Jurkat, Clone E6-1 (cell line): ENCODE measurements at places on chromosomes 6 and 20.

DNA sequence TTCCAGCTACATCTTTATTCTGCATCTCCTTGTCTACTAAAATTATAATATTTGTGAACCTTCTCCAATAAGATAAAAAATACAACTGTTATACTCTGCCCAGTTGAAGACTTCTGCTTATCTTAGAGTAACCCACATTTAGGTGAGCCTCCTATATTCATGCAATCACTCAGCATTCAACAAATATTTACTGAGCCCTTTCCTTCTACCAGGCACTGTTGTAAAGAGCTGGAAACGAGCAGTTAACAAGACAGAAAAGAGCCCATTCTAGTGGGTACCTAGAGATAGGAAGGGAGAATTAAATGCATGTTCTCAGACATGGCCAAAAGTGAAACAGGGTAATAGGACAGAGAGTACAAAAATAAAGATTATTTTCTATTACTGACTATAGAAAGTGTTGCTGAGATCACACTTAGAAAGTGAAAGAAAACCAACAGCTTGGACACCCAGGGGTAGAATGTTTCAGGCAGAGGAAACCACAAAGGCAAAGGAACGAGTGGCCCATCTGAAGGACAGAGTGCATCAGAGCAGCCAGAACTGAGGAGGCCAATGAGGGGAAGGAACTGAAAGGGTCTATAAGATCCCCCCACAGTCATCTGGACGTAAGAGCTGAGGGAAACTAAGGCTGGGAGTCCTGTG lies 50.8 kb upstream of the SMLR1 start:
- no peak for DNase-seq

DNA sequence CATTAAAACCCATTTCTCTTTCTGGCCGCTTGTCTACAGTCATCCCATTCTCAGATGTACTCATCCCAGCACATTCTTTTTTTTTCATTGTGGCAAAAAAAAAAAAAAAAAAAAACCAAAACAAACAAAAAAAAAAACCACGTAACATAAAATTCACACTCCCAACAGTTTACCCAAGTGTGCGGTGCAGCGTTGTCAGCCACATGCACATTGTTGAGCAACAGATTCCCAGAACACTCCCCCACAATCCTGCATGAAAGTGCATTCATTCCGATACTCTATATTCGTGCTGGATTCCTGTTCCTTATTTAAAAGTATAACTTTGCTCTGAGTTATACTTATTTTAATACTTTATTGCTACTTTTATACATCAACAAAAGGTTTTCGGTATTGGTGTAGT lies 96.0 kb downstream of the SASH1 start:
- no peak for DNase-seq

DNA sequence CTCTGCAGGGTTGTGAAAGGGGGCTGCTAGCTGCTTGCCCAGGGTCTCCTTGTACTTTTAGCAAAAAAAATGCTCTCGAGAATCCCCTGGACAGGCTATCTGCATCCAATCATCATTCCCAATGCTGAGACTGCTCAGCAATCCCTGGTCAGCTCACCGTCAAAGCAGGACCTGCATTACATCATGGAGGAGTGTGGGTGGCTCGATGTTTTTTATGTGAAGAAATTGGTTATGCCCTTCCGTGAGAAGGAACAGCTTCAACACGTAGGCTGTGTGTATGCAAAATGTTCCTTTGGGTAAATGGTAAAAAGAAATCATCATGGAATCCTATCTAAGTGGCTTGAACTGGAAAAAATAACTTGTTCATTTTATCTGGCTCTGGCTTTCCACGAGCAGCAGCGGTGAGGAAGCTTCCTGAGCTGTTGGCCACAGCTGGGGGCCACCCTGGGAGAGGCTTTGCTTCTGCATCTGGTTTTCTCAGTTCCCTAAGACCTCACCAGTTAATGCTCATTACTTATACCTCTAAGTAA lies 111.4 kb downstream of the FYN start:
- no peak for DNase-seq

DNA sequence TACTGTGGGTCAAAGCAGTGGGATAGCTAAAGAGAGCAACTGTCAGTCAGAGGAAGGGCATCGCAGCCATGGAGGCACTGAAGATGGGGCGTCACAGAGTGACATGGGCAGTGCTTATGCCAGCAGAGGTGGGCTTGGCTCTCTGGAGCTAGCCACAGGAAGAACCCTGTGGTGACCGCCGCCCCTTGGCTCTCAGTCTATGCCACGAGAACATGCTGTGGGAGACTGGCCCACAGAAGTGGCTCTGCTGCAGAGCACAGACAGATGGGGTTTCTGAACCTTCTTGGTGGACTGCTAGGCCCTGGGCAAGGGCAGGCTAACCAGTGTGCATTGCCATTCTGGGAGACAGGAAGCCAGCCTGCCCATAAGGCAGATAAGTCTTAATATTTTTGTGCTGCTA lies 290.0 kb upstream of the SUPT3H start:
- DNase-seq: no peak

GRCh38 chr6:167760979-167761793 lies 65.5 kb upstream of the AFDN start:
- DNase-seq: no peak

GRCh38 chr6:135853227-135853626 lies 1.7 kb downstream of the PDE7B start:
- no peak for DNase-seq

DNA sequence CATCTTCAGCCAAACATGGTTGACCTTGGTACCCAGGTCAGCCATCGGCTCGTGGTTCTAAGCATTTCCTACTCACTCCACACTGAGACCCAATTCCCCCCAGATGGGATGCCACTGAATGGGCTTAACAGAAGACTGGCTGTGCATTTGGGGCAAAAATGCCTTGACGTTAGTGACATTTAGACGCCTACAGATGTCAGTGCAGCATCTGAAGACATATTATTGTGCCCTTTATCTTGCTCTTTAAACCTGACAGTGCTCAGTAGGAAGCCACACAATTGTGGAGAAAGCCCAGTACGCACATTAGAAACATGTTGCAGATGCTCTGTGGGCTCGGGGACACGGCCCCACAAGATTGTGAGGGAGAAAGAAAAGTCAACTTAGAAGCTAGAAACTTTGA lies 414.7 kb downstream of the PTPRT start:
- no peak for DNase-seq

DNA sequence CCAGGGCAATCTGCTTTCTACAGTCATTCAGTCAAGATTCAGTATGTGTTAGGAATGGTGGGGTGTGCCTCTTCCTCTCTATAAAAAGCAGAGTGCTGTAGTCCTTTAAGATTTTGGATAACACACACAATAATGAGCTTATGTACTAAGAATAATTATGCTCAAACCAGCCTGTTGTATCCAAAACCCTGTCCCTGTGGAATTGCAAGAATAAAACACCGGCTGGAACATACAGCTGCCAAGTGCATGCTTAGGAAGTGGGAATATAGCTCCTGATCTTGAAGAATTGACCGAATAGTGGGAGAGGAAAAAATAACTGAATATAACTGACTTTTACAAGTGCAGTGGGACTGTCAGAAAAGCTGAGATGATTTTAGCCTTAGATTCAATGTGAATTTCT lies 979 bp upstream of the MOCS1 start:
- no peak for DNase-seq

- no peak for DNase-seq
Observed at GRCh38 chr20:1997483-1998192, 3.8 kb upstream of the PDYN start.

DNA sequence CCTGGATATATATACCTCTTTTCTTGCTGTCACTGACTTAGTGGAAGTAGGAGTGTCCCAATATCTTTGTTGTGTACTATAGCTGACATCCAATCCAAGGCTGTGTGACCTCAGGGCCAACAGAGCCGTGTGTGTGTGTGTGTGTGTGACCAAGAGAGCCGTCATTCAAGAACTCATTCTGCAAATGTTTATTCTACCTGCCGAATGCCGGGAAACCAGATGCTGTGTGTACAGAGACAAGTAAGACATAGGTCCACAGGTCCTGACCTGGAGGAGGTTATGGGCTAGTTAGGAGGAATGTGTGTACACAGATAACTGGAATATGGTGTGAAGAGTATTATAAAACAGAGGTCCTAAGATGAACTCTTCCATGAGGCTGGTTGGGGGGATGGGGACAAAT lies 190.0 kb downstream of the DHX35 start:
- no peak for DNase-seq

DNA sequence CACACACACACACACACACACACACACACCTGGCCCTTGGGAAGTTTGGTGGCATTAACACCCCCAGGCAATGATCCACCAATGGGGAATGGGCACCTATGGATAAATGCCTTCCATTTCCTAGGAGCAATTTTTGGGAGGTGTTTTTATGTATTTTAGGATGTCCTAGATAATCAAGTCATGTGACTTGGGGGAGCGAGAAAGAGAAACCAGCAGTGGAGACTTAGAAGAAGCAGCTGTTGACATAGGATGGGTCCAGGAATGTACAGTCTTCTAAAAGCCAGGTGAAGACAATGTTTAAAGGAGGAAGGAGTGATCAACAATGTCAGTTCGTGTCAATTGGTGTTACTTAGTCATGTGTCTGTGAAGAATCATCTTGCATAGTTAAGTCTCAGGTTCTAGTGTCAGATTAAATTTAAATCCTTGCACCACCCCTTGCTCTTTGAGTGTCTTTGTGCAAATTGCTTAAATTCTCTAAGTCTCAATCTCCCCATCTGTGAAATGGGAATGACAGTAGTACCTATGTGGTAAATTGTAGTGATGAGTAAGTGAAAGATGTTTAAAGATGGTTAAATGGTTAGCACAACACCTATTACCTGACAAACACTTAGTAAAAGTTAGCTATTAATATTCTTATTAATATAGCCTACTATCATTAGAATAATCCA lies 4.4 kb upstream of the SLC35B3 start:
- DNase-seq: no peak

DNA sequence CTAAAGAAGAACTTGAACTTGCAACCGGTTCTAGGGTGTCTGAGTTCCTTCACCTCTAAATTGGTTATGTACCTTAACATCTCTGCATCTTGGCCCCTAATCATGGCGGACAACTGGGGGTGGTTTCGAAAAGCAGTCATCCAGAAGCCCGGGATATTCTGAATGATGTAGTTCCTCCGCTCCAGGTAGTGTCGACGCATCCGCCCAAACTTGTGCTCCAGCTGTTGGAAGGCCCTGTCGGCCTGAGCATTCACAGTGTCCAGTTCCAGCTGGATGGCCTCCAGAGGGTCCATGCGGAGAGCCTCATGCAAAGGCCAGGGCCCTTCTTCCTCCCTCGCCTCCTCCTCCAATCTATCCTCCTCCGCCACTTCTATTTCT lies 887 bp downstream of the TSPYL1 start:
- DNase-seq: no peak

DNA sequence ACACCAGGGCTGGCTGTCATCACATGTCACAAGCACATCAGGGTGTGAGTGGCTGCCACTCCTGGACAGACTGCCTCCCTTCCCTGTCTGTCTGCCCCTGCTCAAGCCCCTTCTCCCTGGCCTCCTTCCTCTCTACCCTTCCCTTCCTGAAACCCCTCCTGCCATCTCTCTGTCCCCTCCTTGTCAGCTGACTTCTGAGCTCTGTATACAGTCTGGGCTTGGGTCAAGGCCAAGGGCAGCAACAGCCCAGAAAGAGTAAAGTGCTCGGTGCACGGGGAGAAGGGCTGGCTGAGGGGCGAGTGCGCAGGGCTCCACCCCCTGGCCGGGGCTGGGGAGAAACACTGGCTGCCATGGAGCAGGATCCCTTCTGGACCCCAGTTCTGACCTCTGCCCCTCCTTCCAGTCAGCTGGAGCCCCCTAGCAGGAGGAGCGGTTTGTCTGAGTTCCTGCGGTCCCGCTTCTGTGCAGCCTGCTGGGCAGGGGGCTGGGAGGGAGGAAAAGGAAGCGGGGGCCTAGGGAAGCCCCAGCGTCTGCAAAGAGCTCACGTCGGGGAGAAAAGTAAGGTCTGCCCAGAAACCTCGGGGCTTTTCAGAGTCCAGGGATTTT lies 2.0 kb downstream of the LKAAEAR1 start:
- DNase-seq: no peak

DNA sequence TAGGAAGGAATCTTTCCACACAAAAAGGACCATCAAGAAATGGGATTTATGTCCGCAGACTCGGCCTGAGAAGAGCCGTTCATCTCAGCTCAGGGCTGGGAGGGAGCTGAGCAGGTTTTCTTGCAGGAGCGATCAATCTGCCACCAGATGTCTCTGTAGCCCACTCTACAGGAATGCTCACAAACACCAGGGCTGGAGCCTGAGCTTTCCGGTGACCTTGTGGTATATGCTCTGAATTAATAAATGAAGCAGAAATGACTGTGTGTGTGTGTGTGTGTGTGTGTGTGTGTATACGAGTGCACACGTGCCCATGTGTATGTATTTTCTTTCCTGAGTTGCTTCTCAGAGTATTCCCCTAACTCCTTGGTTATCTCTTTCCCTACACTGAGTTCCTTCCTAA lies 12.0 kb downstream of the CD83 start:
- peak; percentile 85 for DNase-seq

GRCh38 chr6:107818272-107818671 lies 5.8 kb downstream of the SCML4 start:
- DNase-seq: no peak

DNA sequence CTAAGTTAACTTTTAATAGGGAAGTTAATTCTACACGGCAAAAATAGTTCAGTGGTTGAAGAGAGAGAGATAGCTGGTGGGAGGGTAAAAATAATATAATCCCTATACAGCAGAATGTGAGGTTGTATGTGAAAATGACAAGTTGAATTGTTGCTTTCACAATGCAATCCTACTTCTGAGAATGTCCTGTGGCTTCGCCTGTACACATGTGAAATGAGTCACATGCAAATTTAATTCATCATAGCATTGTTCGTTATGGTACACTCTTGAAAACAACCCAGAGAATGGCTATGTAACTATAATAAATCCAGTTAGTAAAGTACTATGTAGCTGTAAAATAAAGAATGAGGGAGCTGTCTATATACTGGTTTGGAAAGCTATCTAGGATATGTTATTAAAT lies 46.0 kb upstream of the HINT3 start:
- DNase-seq: no peak

- peak; percentile 86 for DNase-seq
Observed at GRCh38 chr6:36962874-36963273, 8.3 kb downstream of the PI16 start.

- peak; percentile 48 for DNase-seq
Observed at GRCh38 chr6:13431861-13432465, 55.4 kb downstream of the GFOD1 start.

DNA sequence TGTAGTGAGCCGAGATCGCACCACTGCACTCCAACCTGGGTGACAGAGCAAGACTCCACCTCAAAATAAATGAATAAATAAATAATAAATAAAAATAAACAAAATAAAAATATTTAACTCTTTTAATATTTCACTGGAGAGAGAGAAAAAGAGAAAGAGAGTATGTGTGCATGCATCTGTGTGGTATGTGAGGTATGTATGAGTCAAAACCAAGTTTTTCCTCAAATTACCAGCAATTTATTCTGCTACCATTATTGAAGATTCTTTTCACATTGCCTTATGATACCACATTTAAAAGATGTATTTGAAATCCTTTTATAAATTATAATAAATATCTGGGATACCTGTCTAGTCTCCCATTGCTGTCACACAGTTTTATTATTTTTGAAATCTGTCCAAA lies 122.1 kb downstream of the CD164 start:
- no peak for DNase-seq
